ENCODE measurements at places on chromosomes 3 and 15.

DNA sequence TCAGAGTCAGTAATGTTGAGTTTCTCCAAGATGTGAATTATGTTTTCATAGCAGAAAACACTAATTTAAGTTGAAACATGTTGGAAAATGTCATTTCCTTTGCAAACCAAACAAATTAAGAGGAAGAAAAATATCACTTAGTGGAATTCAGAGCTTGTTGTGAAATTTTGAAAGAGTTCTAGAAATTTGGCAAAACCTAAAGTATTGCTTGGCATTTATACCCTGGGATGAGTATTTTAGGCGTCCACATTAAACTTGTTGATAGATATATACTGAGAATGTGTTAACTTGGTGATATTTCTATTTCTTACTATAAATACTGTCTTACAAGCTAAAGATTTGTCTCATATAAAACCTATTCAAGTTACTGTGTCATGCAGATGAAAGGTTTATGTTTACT lies 335.2 kb downstream of the NSUN3 start:
- DNase-seq: no peak

DNA sequence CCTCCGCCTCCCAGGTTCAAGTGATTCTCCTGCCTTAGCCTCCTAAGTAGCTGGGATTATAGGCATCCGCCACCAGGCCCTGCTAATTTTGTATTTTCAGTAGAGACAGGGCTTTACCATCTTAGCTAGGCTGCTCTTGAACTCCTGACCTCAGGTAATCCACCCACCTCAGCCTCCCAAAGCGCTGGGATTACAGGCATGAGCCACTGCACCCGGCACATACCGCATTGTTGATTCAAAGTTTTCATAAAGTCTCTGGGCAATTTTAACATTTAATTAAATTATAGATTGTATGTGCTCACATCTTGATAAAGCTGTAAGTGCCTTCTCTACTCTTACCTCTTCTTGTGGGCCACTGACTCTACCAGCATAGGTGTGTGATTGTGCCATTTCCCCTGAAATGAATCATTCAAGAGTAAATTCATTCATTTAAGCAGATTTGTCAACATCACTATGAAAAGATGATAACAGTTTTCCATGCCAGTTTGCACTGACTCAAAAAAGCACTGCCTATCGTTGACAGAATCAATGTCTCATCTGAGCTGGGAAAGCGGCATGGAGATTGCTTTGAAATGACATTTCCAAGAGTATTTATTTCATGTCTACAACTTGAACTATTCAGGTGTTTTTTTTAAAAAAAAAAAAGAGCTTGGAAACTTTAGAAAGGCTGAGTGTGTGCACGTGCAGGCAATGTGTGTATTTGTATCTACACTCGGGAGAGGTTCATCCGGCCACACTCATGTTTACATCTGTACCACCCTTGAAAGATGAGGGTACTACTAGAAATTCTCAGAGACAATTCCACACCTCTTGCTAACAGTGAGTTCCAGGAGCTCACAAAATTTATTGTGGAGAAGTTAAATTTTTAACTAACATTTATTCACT lies 3.5 kb downstream of the BCL2A1 start:
- peak; percentile 75 for DNase-seq

- no peak for DNase-seq
Observed at GRCh38 chr3:67335813-67336212, 318.6 kb downstream of the SUCLG2 start.

GRCh38 chr15:65954289-65954741 lies 85.0 kb downstream of the RAB11A start:
- DNase-seq: no peak

GRCh38 chr3:129596194-129597086 lies 10.0 kb downstream of the PLXND1 start:
- DNase-seq: no peak

DNA sequence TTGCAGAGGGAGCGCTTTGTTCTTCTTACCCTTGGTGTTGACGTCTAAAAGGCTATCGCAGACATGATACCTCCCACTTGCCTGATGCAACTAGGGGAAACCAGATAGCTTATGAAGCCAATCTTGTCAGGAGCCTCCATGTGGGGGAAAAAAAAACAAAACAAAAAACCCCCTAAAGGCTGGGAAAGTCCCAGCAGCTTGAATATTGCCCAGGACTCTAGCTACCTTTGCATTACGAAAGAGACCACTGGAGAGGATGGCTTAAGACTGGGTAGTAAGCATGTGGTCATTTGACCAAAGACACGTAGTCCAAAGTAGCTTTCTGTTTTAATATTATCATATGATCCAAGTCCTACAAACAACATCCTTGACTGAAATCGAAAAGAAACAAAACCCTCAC lies 120.7 kb upstream of the WNT5A start:
- DNase-seq: no peak

GRCh38 chr3:120393761-120394160 lies 44.6 kb upstream of the LRRC58 start:
- DNase-seq: no peak

DNA sequence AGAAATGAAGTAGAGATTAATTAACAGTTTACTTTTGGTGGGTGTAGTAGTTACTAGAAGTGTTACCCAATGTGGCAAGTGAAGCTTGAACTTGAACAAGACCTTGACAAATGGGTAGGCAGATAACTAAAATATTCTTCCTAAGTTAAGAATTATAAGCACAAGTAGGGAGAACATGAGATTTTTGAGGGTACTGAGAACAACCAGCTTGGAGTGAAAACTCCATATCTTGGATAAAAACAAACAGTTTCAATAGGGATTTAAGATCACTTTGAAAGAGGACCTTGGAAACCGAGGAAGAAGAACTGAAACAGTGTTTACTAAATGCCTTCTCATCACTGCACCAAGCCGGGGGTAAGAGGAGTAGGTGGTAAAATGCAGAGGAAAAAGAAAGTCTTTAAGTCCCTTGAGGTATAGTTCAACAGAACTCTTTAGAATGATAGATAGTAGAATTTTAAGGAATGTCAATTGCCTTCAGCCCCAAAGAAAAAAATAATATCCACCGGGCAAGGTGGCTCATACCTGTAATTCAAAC lies 496.7 kb downstream of the NAALADL2 start:
- no peak for DNase-seq

GRCh38 chr15:97521381-97522285 lies 438.9 kb upstream of the ARRDC4 start:
- no peak for DNase-seq

- no peak for DNase-seq
Observed at GRCh38 chr15:47412136-47412535, 305.2 kb upstream of the SEMA6D start.

GRCh38 chr3:124631727-124632126 lies 98.5 kb upstream of the UMPS start:
- no peak for DNase-seq

DNA sequence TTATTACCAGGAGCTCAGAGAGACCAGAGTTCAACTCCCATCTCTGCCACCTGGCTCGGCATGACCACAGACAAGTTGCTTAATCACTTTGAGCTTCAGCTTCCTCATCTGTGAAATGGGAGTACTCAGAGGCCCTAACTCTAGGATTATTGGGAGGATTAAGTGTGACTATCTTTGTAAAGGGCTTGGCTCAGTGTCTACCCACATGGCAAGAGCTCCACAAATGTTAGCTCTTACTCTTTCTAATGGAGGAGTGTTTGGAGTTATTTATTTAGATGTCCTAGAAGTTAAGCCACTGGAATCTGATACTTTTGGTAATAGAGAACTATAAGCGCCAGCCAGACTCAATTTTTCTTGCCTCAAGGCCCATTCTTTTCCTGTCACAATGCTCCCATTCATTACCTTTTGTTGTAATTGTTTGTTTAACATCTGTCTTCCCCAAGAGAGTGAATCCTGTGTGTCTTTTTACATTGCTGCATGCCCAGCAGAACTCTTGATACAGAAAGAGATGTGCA lies 12.3 kb upstream of the LMCD1 start:
- no peak for DNase-seq

GRCh38 chr15:25439369-25439836 lies 579 bp upstream of the UBE3A start:
- DNase-seq: peak; percentile 65

GRCh38 chr3:9703240-9703639 lies 393 bp upstream of the CPNE9 start:
- no peak for DNase-seq

GRCh38 chr15:58517682-58518525 lies 86.1 kb downstream of the LIPC start:
- no peak for DNase-seq

GRCh38 chr15:98753726-98754656 lies 105.7 kb downstream of the IGF1R start:
- no peak for DNase-seq

Measured in RKO (cell line).